CD4-positive, alpha-beta memory T cell (primary cell): ENCODE measurements at places on chromosomes 5 and 9. TPM values are rescaled to one million over a fixed set of nuclear protein-coding genes. Genes with fewer than 3 reads are reported as not detected.
A peak's percentile ranks its signal among the peaks of the same experiment; 100 is the strongest.

Gene UBAP1
- 34.8 TPM for total RNA-seq

Gene NIM1K
- total RNA-seq = 0.26 TPM

Gene PDE8B
- not detected for total RNA-seq

Gene IQGAP2
- total RNA-seq = 126 TPM

Gene TRPM6
- not detected for total RNA-seq

Gene PCDH1
- total RNA-seq = not detected

Gene SHOC1
- total RNA-seq = not detected

Gene NTRK2
- 0.11 TPM for total RNA-seq

Gene CACFD1
- 2.5 TPM for total RNA-seq

Gene FBXW2
- 73.7 TPM for total RNA-seq

Gene GABRA6
- not detected for total RNA-seq

DNA sequence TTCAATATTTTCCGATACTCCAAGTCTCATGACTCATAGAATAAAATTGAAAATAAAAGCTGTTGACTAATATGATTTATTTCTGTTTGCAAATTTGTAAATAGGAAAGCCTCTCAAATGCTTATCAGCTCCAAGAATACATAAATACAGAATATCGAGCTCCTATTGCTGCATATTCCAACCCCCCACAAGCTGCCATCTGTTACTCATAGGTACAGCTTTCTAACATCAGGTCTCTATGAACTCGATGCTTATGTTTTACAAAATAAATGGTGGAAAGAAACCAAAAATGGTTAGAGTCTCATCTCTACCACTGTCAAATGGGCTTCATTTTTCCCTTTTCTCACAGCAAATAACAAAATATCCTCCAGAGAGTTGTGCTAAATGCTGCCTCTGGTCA lies 631.6 kb upstream of the CDH18 start:
- DNase-seq = no peak

DNA sequence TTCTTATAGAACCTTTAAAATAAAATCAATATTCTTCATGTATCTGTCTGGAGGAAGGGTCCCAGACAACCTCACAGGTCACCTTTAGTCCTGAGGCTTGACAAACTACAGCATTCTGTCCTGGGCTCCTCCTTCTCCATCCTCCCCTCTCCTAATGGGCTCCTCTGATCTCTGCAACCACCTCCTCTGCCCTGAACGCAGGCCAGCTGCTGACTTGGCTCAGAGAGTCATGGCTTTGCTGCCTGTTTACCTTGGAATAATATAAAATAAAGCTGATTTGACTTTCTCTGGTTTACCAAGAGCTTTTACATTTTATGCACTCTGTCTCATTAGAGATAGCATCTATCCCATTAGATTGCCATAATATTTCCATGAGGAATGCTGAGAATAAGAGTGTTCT lies 159.4 kb downstream of the SEMA6A start:
- no peak for DNase-seq

- no peak for DNase-seq
Measured at GRCh38 chr9:109013679-109014607, 644 bp upstream of the CTNNAL1 start.

- DNase-seq = no peak
Measured at GRCh38 chr9:9950813-9951212, 662.0 kb downstream of the PTPRD start.

DNA sequence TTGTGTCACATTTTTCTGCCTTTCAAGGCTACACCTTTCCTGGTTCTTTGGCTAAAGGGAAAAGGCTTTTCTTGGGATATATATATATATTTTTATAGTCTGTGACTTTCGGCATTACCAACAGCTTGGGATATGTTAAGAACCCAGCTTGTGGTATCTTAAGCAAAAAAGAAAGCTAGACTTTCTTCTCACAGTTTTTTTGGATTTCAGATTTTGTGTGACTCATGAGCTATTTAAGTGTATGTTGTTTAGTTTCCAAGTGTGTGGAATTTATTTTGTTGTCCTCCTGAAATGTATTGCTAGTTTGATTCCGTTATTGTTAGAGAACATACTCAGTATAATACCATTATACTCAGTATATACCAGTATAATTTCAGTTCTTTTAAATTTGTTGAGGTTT lies 64.8 kb downstream of the ERCC6L2 start:
- DNase-seq = no peak

DNA sequence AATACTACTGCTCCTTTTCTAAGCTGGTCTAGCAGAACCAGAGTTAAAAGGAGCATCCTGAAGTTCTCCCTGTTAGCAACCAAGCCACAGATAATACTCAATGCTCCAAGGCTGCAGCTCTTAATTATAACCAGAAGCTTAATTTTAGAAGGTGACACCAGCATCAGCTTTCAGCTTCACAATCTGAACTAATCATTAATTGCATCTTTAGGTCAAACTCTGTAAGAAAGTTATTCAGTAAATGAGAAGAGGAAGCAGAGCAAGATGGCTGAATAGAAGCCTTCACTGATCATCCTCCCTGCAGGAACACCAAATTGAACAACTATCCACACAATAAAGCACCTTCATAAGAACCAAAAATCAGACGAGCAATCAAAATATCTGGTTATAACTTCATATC lies 38.5 kb downstream of the APBA1 start:
- DNase-seq = no peak

- no peak for DNase-seq
Measured at GRCh38 chr5:139158791-139159190, 39.4 kb downstream of the SIL1 start.

- no peak for DNase-seq
Measured at GRCh38 chr5:128681096-128681495, 143.1 kb upstream of the FBN2 start.

- no peak for DNase-seq
Measured at GRCh38 chr5:116771466-116772151, 197.0 kb upstream of the SEMA6A start.

GRCh38 chr5:155069961-155070360 lies 56.4 kb downstream of the KIF4B start:
- DNase-seq = no peak

DNA sequence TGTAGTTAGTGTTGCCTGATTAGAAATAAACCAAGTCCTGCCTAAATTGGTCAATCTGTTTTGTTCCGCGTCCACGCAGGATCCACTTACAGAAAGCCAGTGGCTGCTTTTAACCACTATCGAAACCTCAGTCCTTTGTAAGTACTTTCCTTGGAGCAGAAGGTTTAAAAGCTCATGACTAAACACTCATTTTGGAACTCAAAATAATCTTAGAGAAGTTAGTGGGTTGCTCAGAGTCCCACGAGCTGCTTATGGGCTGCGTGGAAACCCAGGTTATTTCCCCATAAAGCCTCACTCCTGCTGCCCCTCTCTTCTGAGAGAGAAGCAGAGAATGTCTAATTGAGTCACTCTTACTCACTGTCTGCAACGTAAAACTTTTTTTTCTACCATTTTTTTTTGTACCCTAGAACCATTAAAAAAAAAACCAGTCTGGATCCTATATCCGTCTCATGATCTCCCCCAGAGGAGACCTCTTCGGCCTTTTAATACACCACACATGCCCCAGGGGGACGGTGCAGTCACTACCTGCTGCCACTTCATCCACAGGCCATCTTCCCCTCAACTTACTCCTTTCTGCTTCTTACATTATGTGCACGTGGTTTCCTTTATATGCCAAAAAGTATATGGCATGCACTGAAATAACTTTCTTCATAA lies 7.6 kb downstream of the BASP1 start:
- DNase-seq = no peak

DNA sequence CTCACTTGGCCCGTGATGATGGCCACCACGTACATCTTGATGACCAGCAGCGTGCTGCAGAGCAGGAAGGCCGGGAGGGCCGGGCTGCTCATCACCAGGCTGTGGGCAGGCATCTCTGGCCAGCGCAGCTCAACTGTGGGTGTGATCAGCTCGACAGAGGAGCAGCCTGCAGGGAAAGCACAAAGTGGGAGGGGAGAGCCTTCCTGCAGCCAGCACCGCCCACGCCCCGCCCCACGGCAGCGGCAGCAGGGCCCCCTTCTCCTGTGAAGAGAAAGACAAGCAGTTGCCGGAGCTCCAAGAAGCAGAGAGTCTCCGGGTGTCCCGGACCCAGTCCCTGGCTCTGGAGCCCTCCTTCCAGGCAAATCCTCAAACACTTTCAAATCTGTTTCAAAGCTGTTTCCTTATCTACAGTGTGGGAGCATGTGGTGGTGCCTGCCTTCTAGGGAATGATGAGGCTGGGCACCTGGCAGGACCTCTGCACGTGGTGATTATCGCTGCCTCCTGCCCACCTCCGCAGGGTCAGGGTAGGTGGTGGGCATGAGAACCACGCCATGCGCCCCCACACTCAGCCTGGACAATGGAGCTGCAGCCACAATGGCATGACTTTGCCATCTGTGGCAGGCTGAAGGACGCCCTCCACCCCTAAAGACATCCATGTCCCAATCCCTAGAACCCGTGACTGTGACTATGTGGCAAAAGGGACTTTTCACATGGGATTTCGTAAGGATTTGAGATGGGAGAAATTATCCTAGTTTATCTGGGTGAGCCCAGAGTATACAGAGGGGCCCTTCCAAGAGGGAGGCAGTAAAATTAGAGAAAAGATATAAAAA lies at the start of gene PTGES:
Gene PTGES (minus strand): TSS at position 143 of the 830 bp plus-strand sequence. CDS start 30 bp downstream, at position 113.
- peak; percentile 43 for DNase-seq

- no peak for DNase-seq
Measured at GRCh38 chr9:135095470-135096407, 8.3 kb downstream of the OLFM1 start.

- DNase-seq = no peak
Measured at GRCh38 chr5:54702470-54702869, 184.9 kb downstream of the SNX18 start.

DNA sequence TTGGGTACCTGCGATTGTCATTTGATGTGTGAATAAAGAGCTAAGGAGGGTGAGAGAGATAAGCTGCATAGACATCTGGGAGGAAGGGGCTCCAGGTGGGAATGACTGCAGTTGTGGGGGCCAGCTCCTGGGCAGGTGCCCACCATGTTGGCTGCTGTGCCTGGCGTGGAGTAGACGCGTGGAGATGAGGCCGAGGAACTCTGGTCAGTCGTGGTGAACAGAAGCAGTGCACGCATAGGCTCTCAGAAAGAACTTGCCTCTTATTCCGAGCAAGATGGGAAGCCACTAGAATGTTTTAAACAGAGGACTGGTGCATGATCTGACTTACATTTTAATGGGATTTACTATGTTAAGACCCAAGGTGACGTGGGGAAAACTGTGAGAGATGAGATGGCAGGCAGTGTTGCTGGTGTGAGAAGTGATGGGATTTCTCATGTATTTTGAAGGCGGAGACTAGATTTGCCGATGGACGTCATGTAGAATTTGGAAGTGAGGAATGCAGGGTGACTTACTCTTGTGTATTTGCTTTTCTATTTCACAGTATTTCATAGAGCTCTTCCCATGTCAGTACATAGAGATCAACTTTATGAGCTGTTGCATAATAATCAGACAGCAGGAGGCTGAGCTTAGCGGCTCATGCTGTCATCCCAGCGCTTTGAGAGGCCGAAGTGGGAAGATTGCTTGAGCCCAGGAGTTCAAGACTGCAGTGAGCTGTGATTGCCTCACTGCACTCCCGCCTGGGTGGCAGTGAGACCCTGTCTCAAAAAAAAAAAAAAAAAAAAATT lies 71.1 kb downstream of the EHMT1 start:
- DNase-seq = no peak

DNA sequence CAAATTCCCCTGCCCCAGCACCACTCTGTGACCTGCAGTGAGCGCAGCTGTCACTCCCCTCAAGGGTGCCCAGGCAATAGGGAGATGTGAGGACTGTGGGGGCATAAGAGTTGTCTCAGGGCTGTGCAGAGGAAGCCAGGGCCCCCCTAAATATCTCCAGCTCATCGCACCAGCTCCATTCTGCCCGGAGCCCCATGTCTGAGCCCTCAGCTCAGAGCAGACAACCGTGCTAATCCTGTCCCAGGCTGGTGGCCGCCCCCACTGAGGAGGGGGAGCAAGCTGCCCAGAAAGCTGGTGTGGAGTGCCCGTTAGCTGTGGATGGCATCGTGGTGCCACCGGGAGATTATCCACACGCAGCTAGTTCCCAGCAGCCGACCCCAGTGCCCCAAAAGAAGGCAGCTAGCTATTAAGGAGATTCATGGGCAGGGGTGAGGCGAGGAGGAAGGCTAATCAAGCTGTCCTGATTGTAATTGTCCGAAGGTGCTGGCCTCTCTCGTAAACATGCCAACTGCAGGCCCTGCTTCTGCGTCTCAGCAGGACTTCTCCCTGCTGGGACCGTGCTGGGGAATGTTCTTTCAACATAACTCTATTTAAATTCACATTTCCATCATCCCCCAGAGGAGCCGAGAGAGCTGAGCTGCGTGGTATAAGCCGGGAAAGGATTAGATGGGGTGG lies 17.0 kb upstream of the FIBCD1 start:
- DNase-seq = no peak

- no peak for DNase-seq
Measured at GRCh38 chr9:91419222-91420191, 4.1 kb downstream of the NFIL3 start.

GRCh38 chr9:119280740-119281485 lies 88.3 kb downstream of the BRINP1 start:
- DNase-seq = no peak

- no peak for DNase-seq
Measured at GRCh38 chr5:143582869-143583268, 179.4 kb upstream of the NR3C1 start.

- no peak for DNase-seq
Measured at GRCh38 chr5:163385271-163385670, 52.1 kb upstream of the CCNG1 start.

GRCh38 chr9:83936523-83936922 lies 15.3 kb upstream of the KIF27 start:
- no peak for DNase-seq

GRCh38 chr9:126436545-126437267 lies 110.1 kb downstream of the MVB12B start:
- no peak for DNase-seq

- no peak for DNase-seq
Measured at GRCh38 chr5:72722792-72723452, 93.5 kb upstream of the TNPO1 start.

DNA sequence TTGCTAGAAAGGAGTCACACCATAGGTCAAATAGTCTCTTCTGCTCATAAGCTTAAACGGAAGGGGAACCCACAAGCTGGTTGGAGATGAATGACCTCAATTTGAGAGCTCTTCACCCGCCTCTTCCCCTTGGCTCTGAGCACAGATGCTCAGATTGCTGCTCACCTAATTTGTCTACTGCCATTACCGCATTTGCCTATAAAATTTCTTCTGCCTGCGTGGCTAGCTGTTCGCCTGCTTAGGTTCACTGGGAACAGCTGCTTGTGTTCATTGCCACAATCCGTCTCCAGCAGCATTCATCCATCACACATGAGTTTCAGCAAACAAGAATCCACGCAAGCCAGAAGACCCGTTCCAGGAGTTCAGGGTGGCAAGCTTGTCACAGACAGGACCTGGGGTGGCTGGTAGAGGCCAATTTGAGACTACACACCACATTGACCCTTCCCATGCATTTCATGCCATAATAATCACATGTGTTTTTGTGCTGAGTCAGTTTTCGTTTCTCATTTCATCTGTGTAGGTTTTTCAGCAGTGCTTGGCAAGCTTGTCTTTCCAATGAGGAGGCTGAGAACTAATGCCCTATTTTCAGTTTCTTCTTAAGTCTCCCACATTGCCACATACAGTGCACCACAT lies 50.2 kb upstream of the DNAH5 start:
- DNase-seq = no peak
